ENCODE measurements at places on chromosomes 2 and 18.
A peak's percentile ranks its signal among the peaks of the same experiment; 100 is the strongest.

- no peak for DNase-seq
These were observed 142.3 kb downstream of the TANC1 start for GRCh38 chr2:159110784-159111183.

DNA sequence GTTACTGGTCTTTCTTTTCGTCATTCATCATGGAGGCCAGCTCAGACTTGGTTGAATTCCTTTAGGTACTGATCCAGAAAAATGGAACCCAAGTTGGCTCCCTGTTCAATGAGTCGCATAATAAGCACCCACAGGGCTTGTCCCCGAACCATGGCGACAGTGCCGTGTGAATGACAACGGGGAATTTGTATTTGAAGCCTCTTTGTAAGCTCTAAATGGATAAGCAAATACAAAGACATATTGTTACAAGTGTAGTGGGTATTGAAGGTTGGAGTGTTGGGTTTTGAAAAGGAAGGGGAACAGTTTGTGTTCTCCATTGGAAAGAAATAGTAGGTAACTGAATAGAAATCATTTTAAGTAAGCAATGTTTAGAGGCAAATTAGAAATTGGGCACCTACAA lies 288.9 kb downstream of the SLC4A3 start:
- DNase-seq = no peak

DNA sequence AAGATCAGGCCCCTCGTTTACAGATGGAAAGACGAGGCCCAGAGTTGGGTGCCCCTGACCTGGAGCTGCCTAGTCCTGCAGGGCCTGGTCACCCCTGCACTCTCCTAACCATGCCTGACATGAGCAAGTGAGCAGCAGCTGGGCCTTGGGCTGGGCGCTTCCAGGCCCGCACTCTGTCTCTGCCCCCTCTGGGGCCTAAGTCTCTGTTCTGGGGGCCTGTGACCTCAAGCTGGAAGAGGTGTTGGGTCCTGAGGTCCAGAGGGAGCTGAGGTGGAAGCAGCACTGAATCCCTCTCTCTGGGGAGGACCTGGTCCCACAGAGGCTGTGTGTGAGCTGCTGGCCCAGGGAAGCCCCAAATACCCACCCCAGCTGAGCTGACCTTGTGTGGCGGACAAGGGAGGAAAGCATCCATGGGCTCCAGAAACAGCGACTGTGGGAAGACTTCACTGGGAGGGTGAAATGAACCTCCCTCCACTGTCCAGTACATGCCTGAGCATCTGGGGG lies 46.1 kb upstream of the GPC1 start:
- DNase-seq = no peak

DNA sequence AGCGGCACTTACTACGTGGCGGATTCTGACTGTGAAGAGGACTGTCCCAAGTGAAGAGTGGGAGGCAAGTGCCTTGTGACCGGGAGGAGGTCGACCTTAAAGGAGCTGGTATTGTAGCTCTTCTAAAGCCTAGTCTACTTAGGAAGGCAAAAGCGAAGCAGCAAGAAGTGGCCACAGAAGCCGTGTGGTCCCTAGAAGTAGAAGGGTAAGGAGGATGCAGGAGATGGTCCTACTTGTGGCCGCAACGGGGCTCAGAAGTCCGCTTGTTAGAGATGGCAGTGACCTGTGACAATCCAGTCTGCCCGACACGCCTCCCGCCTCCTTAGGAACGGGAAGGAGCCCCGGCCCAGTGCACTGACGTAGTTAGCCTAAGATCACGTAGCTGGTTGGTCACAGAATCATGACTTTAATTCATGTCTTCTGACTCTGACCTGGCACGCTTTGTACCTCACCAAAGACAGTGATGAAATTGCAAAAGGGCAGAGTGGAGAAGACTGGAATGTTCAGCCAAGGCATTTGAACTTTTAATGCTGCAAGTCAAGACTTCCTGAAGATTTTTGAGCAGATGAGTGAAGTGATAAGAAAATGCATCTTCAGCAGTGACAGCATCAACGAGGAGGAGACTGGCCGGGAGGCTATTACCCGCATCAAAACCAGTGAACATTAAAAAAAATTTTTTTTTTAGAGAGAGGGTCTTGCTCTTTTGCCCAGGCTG lies 749 bp upstream of the EIF2AK3 start:
- DNase-seq = peak; percentile 87

DNA sequence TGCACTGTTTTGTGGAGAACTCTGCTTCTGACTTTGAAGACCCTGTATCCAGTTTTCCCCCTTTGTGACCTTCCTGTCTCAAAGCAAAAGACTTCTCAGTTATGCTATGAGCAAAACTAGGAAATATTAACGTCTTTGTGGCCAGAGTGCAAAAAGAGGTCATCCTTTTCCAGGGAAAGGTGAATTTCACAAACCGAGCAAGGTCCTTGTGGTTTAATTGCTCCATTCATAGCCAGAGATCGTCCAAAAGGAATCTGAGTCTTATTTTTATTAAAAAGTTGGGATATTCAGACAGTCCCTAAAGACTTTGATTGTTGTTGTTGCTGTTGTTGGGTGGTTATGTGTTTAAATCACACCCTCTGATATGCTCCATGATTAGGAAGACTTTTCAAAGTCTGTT lies 77.4 kb downstream of the NAB1 start:
- no peak for DNase-seq

DNA sequence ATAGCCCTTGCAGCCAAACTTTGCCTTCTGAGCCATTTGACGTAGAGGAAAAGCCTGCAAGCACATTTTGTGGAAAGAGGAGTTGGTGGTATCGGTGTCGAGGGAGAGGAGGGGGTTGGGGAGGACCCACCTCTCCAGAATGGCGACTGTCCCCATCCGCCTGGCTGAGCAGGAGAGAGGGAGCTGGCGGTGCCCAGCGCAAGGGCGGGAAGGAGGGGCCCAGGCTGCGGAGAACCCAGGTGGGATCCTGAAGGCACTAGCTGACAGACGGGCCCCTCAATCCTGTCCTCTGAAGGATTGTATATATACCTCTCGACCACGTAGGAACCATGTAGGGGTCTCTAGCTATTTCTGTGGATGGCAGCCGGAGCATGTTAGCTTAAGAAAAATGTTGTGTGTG lies 200.3 kb downstream of the LOXHD1 start:
- DNase-seq = no peak

DNA sequence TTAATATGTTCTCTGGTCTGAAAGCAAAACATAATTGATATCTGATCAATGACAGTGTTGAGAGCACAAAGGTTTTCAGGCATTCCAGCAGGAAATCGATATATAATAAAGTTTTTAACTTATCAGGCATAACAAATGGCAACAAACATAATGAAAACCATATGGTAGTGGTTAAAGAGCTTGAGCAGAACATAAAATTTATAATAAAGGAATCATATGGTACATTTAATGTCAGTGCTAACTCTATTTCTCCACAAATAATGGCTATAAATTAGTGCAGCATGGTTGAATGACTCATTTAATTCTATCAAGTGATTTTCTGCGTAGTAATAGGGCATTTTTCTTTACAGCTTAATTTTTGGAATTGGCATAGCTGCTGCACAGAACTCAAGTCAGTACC lies 306.2 kb downstream of the FSIP2 start:
- DNase-seq = no peak

- no peak for DNase-seq
These were observed 90.8 kb downstream of the FAM124B start for GRCh38 chr2:224310943-224311625.

DNA sequence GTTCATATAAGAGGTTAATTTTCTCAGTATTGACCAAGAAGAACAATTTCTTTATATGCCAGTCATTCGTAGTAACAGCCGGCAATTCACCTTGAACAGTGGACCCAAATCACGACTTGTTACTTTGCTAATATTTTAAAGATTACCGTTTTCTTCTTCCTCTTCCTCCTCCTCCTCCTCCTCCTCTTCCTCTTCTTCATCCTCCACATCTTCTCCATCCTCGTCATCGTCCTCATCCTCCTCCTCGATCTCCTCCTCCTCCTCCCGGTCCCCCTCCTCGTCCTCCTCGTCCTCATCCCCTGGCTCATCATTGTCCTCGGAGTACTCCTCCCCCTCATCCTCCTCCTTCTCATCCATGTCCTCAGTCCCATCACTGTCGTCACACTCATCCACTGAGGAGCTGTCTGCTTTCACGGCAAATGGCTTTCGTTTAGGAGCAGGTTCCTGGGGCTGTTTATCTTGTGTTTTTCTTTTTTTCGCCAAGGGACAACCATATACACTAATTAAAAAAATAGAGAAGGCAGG lies 198.6 kb upstream of the PXDN start:
- no peak for DNase-seq

DNA sequence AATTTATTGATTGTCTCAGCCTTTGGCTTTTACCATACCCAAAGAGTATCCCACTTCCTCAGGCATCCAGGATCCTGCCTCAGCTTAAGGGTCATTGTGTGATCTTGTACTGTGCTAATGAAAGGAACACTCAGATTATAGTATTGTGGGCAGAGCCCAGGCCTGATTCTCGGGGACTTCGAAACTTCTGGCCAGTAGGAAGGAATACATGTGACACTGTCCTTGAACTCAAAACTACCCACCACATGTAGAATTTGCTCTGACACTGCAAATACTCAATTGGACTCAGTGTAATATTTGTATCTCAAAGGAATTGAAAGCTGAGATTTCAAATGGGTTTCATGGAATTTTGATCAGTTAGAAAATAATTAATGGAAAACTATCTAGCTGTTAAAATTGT lies 15.9 kb downstream of the DIS3L2 start:
- DNase-seq = no peak

GRCh38 chr18:9826685-9827084 lies 59.1 kb upstream of the TXNDC2 start:
- no peak for DNase-seq

DNA sequence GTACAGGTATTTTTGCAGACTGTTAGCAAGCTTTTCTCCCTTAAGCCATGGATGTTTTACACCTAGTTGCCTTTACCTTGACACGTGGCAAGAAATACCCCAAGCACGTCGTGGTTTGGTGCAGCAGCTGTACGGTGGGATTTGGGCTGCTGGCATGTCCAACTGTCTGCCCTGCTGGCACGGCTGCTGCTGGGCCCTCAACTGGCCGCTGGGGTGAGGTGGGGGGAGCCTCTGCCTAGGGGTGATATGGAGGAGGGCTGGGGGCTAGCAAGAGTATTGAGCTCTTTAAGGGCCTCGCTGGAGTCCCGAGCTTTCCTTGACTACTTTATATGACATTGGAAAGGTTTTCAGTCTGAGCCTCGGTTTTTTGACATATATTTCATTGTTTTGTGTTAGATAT lies 41.6 kb downstream of the LPIN1 start:
- DNase-seq = no peak

- no peak for DNase-seq
These were observed 68.1 kb downstream of the ANTXR1 start for GRCh38 chr2:69081001-69081580.

- DNase-seq = no peak
These were observed 9.4 kb downstream of the MBD2 start for GRCh38 chr18:54215069-54215468.

DNA sequence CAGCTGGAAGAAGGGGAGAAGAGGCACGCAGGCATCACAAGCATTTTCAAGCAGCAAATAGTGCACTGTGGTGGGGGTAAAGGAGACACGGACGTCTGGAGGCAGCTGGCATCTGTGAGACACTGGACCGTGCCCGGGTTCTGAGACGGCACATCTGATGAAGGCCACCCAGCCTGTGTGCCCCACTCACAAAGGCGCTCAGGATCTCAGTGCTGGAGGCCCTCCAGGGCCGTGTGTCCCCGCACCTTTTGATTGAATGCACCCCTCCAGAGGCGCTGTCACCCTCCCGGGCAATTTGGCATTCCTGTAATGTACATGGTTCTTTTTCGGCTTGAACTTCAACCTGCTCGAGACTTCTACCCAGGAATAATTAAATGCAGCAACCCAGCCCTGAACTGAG lies 101.5 kb upstream of the ODC1 start:
- DNase-seq = no peak

- no peak for DNase-seq
These were observed 63.8 kb downstream of the RTP5 start for GRCh38 chr2:241933179-241933911.

- DNase-seq = no peak
These were observed 218.1 kb downstream of the SEPTIN10 start for GRCh38 chr2:109395494-109396201.

GRCh38 chr2:190891372-190891771 lies 10.8 kb downstream of the GLS start:
- DNase-seq = no peak

DNA sequence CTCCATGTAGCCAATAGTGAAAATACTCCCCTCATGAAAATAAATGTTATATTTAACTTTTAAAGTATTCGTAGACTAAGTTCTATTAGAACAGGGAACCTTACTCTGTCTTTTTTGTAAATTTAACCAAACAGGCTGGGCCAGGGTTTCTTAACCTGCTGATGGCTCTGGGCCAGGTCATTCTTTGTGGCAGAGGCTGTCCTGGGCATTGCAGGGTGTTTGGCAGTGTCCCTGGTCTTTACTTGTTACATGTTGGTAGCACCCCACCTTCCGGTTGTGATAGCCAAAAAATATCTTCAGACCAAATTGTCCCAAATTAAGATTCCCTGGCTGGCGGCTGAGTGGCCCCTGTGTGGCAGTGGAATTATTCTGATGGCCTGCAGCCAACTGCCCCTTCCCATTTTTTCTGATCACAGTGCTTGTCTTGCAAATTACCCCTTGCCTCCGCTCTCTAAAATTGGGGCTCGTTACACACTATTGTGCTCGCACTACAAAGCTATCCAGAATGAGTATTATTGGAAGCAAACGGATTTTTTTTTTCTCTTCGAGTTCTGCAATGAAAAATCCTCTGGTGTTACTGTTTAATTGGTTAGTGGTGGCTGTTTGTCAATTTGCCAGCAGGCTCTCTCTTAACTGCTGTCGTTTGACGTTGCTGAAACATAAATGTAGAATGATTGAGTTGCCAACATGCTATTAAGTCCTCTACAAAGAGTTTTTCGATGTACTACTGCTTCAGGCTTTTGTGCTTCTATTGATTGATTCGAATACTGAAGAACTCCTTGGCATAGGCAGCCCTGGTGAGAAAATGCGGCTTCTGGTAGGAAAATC lies 216.9 kb downstream of the SH3RF3 start:
- no peak for DNase-seq

- no peak for DNase-seq
These were observed 27.1 kb upstream of the BARD1 start for GRCh38 chr2:214836568-214836967.

DNA sequence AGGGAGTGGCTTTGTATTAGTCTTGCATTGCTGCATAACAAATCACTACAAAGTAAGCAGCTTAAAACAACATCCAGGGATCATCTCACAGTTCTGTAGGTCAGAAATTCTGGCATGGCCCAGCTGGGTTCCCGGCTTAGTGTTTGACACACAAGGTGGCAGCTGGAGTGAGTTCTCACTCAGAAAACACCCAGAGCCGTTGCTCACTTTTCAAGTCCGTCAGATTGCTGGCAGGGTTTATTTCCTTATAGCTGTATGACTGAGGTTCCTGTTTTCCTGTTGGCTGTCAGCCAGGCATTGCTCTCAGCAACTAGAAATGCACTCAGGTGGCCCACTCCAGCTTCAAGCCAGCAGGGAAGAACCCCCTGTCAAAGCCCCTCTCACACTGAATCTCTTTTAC lies 324.1 kb downstream of the CCDC178 start:
- DNase-seq = peak; percentile 35

- DNase-seq = no peak
These were observed 382.3 kb upstream of the NT5C1B start for GRCh38 chr2:18971628-18972027.

- no peak for DNase-seq
These were observed 30.8 kb downstream of the NRP2 start for GRCh38 chr2:205713086-205713485.
